H1 (cell line): ENCODE measurements at places on chromosomes 12 and 14. TPM values are rescaled to one million over a fixed set of nuclear protein-coding genes. Genes with fewer than 3 reads are reported as not detected.

- no peak for DNase-seq
- no peak overlapping the region for H3K27ac ChIP-seq
- no peak overlapping the region for H3K4me3 ChIP-seq
- no peaks in the 10 kb centered on the region for H3K4me1 ChIP-seq
- H3K27me3 ChIP-seq = no peaks in the 10 kb centered on the region
- no peaks in the 10 kb centered on the region for H3K36me3 ChIP-seq
These were observed 78.4 kb upstream of the RAP1B start for GRCh38 chr12:68532204-68532886.

GRCh38 chr12:43669373-43669772 is 89.2 kb downstream of the PUS7L start:
- H3K4me3 ChIP-seq = no peak overlapping the region
- no peaks in the 10 kb centered on the region for H3K27me3 ChIP-seq
- H3K4me1 ChIP-seq = no peaks in the 10 kb centered on the region

GRCh38 chr14:95943699-95944098 is 67.1 kb downstream of the TUNAR start:
- peaks cover 6% of the 10 kb centered on the region; the same call in 1 of the 2 replicates for H3K4me1 ChIP-seq
- no peaks in the 10 kb centered on the region for H3K27me3 ChIP-seq
- no peaks in the 10 kb centered on the region; the same call in 1 of the 2 replicates for H3K36me3 ChIP-seq
- DNase-seq = no peak

BDKRB2 gene
- 0.13 TPM in 2 replicates for total RNA-seq

DPF3 gene
- 0.08 and 0.19 TPM in 2 replicates for total RNA-seq

FLRT2 gene
- total RNA-seq = 6.7 and 6.9 TPM in 2 replicates

DNA sequence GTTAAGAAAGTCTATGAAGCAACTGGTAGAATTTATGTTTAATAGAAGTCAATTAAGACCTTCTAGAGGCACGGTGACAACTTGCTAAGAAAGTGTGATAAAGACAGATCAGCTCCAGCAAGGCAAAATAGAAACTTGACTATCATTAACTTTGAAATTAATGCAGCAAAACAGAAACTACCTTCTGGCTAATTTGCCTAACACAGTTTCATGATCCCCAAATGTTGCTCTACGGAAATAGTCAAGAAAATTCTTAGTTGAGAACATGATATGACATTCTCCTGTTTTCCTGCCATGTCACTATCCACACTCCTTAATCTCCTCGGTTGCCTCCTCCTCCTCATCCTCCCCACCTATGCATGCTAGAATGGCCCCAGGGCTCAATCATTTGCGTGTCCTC is 4.2 kb downstream of the DENND5B start:
- H3K4me3 ChIP-seq = no peak overlapping the region
- no peaks in the 10 kb centered on the region for H3K27me3 ChIP-seq
- DNase-seq = no peak

DNA sequence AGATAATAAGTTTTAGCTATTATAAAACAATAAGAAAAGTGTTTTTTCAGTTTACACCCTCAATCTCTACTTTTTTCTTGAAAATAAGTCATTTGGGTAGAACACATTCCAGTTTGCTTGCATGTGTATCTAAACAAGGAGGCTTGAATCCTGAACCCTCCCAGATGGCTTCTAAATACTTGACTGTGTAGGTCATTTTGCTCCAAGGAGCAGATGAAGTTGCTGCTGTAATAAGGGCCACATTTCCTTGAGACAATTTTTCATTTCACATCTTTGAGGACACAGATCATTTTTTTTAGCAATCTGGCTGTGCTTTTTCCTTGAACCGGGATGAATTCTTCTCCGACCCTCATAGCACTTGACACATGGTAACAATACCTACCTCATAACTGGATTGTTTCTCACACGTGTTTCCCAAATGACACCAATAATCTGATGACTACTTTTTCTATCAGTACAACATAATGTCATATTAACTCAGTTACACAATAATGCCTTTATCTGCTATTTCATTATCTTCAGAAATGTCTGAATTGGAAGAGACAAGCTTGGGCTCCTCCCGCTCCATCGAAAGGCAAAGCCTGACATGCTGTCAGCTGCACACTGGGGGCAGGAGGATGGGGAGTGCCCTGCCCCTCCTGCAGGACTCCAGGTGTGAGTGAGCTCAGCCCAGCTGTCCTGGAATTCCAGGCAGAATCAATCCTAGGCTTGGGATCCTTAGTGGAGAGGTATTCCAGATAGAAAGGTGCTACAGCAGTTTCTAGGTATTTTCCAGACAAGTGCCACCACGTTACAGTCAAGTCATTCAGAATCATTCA is 30.9 kb downstream of the GPHB5 start:
- H3K36me3 ChIP-seq = no peaks in the 10 kb centered on the region
- DNase-seq = no peak
- no peaks in the 10 kb centered on the region for H3K27me3 ChIP-seq
- H3K4me1 ChIP-seq = peaks cover 6% of the 10 kb centered on the region
- no peak overlapping the region for H3K4me3 ChIP-seq
- H3K27ac ChIP-seq = no peak overlapping the region

- peaks cover 3% of the 10 kb centered on the region; the same call in 1 of the 2 replicates for H3K4me1 ChIP-seq
- H3K27me3 ChIP-seq = no peaks in the 10 kb centered on the region
- H3K4me3 ChIP-seq = no peak overlapping the region
- no peak overlapping the region for H3K27ac ChIP-seq
These were observed 70.3 kb downstream of the RNFT2 start for GRCh38 chr12:116808113-116809105.

- no peak overlapping the region for H3K4me3 ChIP-seq
- no peak overlapping the region for H3K27ac ChIP-seq
These were observed 72.9 kb downstream of the CRADD start for GRCh38 chr12:93750056-93750455.

GRCh38 chr14:70354204-70354603 is 5.3 kb downstream of the COX16 start:
- no peaks in the 10 kb centered on the region for H3K27me3 ChIP-seq
- no peak overlapping the region for H3K4me3 ChIP-seq
- no peaks in the 10 kb centered on the region for H3K36me3 ChIP-seq
- no peak overlapping the region for H3K27ac ChIP-seq
- no peak for DNase-seq

- H3K4me1 ChIP-seq = no peaks in the 10 kb centered on the region
These were observed 55.2 kb downstream of the GALNT4 start for GRCh38 chr12:89469361-89469760.
